ENCODE measurements at places on chromosomes 3 and 15.
A peak's percentile ranks its signal among the peaks of the same experiment; 100 is the strongest.

- DNase-seq = no peak
Observed at GRCh38 chr3:174132006-174132405, 727.1 kb upstream of the NAALADL2 start.

DNA sequence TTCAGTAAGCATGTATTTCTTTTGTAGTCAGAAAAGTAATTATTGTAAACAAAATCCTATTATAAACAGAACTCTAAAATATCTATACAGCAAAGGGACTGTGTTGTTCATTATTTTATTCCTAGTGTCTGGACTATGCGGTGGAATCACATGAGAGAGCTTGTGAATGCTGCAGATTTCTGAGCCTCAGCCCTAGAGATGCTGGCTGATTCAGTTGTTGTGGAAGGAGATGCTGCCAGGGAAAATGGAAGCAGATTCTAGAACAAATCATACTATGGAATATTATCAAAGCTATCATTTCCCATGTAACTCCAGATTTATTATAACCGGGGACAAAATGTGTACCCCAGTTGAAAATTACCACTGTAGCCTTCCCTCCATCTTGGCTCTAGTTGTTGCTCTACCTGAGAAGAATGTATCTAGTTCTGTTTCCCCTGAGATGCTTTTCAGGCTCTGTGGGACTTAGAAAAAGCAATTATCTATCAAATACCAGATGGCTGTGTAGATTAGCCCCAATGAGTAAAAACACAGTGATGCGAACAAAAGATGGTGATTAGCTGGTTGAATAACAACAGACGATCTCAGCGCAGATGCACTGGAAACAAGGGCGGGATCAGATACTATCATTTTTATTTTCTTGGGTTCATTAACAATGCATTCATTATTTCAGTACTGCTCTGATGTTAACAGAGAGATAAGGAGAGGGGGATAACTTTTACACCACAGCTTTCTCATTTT, 131.3 kb downstream of the TMEM108 start:
- no peak for DNase-seq

DNA sequence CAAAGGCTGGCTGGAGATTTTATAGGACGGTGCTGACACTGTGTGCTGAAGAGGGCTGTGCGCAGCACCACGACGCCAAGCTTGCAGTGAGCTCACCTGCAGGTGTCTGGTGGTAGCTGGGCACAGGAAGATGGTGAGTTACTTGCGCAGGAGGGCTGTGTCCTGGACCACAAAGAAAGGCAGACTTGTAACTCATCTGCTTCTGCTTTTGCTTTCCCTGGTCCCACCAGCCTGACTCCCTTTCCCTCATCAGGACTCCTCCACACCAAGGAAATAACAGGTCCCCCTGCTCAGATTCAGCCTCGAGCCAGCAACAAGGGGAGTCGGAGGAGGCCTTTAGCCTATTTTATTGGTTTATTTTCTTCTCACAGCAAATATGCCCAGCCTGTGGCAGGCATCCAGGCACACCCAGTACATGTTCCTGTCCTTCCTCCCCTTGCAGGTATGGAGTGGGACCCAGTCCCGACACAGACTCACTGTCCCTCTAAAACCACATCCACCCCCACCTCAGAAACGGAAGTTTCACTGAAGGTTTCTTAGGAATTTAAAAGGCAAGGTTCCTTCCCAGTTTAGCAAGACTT, 35.6 kb upstream of the FLNB start:
- DNase-seq = no peak

GRCh38 chr3:187072102-187072501, 67.2 kb downstream of the RPL39L start:
- no peak for DNase-seq

DNA sequence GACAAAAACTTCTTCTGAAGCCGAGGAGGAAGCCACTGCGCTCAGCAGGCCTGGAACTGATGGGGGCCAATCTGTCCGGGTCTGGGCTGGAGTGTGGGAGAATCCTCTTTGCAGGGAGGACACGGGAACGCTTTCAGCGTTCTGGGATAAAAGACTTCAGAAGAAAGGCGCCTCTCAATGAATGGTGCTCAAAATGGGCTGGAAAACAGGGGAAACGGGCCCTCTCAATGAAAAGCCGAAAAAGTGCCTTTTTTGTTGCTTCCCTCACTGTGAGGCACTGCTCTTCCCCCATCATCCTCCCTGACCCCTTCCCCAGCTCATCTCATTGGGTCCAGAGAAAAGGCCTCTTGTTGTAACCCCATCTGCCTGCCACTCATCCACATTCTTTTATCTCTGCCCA, 119.5 kb upstream of the LRIG1 start:
- no peak for DNase-seq

DNA sequence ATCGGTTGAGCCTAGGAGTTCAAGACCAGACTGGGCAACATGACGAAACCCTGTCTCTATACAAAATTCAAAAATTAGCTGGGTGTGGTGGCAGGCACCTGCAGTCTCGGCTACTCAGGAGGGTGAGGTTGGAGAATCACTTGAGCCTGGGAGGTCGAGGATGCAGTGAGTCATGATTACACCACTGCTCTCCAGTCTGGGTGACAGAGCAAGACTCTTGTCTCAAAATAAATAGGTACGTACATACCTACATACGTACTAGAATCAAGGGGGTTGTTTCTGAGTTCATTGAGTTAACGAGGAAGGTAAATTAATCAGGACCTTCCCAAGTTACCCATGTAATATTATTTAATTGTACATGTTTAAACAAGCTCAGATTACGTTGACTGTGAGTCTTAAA, 97.5 kb downstream of the CHL1 start:
- no peak for DNase-seq

DNA sequence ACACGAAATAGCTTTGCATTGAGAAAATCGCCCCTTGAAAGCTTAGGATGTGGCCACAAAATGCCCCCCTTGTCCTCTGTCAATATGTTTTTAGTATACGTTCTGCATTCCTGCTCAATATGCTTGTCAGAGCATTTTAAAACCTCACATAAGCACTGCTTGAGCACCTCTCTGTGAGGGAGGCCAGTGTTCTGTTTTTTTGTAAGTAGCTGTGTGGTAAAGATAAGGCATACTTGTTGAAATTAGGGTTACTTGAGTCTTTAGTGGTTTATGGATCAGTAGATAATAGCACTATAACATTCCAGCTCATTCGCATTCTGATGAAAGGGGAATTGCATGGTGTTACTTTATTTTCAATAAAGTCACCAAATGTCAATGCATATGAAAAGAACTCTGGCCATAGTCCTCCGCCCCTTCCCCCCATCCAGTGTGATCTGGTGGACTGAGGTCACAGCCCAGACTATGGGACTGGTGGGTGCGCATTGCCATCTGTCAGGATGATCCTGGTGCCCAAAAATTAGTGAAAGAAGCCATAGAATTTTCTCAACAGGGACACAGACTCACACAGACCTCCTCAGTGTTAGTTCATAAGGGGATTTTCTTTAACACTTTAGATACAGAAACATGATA, 33.1 kb downstream of the IL1RAP start:
- no peak for DNase-seq

GRCh38 chr3:32176989-32177701, 61.3 kb upstream of the CMTM8 start:
- DNase-seq = peak; percentile 58

DNA sequence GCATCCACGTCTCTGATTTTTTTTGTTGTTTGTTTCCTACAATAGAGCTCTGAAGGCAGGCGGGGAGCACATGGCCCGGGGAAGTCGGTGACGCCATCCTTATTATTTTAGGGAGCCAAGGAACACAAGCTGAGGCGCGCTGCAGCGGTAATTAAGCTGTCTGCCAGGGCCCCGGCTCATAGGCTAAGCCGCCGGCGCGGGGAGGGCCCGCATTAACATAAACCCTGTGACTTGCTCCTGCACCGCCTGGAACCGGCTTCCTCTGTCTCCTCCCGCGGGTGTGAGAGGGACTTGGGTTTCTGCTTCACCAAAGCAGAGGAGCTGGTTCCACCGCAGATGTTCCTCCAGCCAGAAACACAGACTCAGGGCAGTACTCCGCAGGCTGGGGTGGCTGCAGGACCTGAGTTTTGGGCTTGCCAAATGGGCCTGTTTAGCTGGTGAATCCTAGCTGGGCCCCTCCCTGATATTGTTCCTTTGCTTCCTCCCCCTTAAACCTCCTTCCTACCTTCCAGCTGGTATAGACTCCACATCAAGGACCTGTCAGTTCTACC, 25.3 kb downstream of the ANP32A start:
- DNase-seq = peak; percentile 72

DNA sequence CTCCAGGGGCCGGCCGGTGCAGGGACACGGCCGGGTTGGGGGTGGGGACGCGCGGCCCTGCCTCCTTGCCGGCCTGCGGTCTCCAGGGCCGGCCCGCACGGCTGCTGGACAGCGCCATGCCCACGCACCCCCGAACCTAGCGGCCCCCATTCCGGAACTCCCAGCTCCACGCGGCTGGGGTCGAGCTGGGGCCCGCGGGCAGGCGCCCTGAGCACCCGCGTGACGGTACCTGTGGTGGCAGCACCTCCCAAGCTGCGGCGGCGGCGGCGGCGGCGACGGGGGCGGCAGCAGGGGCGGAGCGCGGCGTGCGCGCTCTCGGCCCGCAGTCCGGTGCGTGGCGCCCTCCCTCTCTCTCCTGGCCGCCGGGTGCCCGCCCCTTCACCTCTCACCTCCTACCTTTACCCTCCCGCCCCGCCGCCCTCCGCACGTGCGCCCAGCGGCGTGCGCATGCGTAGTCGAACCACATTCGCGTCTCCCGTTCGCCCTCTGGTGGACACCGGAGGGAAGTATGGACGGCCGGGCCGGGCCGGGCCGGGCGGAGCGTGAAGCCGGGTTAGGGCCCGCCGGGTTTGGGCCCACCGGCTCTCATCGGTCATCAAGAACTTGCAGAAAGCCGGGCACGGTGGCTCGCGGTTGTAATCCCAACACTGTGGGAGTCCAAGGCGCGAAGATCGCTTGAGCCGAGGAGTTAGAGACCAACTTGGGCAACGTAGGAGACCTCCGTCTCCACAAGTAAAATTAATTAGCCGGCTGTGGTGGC, at the start of gene SCAP:
TSS of gene SCAP (minus strand) at position 372 of the 760 bp plus-strand sequence. CDS start 32,948 bp downstream, outside the sequence.
- DNase-seq = peak; percentile 93

- DNase-seq = no peak
Observed at GRCh38 chr3:159418571-159419526, 569.8 kb upstream of the IL12A start.

GRCh38 chr3:105888621-105889579, 20.1 kb upstream of the CBLB start:
- no peak for DNase-seq

DNA sequence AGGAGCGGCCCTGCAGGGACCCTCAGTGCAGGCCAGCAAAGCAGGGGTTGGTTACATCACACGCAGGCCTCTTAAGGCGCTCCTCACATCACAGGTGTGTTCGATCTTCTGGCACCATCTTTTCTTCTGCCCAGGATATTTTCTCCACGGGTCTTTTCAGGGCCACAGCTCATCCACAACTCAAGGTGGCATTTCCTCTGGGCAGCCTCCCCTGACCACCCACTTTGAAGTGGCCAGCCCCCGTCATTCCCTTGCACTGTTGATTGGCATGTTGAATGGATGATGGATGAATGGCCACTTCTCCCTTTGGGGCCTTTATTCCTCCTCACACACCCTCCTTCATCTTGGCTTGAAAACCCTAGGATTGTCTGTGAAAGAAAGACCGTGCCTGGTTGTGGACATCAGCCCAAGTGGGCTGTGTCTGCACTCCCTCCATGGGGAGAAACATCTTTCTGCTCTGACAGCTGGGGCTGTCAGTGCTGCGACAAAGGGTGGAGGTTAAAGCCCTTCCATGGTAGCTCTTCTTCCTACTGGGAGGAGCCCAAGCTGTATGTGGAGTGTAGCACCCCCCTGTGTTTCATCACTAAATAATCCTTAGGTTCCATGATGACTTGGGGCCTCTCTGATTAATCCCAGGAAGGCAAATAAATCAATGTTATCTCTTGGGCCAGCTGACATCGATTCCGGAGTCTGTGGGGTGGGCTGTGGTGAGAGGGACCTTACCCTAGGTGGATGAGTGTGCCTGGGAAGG, 102.5 kb downstream of the EPHB1 start:
- DNase-seq = no peak
